ENCODE measurements at places on chromosomes 3 and 15. TPM values are rescaled to one million over a fixed set of nuclear protein-coding genes. Genes with fewer than 3 reads are reported as not detected.

Gene CYP19A1
- 0.93 TPM for polyA plus RNA-seq

Gene PRR20G
- polyA plus RNA-seq: not detected

Gene ZNF80
- polyA plus RNA-seq: 0.09 TPM

Gene GHRL
- polyA plus RNA-seq: 0.45 TPM

Gene GABRR3
- polyA plus RNA-seq: not detected

Gene SPTBN5
- polyA plus RNA-seq: 1.9 TPM

Gene ENTPD3
- 1.7 TPM for polyA plus RNA-seq

Gene BBX
- polyA plus RNA-seq: 10.3 TPM

Gene CCDC39
- not detected for polyA plus RNA-seq

Gene EAF2
- 3.0 TPM for polyA plus RNA-seq

Gene GOLGA8S
- polyA plus RNA-seq: 0.34 TPM

Gene RPL39L
- 9.2 TPM for polyA plus RNA-seq

Gene IL16
- polyA plus RNA-seq: 2.4 TPM

Data from adipose tissue (tissue), 3 donors.